Hematopoietic multipotent progenitor cell treated with erythropoietin and hydrocortisone succinate and interleukin-3 and kit ligand, for 17 days (in vitro differentiated cells): ENCODE measurements at places on chromosomes 2 and 18.

- DNase-seq = no peak
Measured at GRCh38 chr2:98508709-98509066, 64.0 kb downstream of the INPP4A start.

DNA sequence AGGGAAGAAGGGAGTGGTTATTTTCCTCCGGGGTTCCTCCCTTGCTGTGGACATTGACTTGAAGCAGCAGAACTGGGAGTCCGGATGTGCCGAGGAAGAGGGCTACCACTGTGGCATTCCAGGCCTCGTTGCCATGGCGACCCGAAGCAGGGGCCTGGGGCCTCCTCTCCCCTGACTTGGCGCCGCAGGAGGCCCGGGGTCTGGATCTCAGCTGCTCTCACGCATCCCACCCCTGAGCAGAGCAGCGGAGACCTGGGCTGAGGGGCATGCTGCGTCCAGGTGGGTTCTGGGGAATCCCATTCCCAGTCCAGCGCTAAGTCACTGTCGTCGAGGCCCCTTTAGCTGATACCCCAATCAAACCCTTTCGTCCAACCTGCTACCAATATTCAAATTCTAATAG lies 100.2 kb downstream of the BCL11A start:
- DNase-seq = no peak

DNA sequence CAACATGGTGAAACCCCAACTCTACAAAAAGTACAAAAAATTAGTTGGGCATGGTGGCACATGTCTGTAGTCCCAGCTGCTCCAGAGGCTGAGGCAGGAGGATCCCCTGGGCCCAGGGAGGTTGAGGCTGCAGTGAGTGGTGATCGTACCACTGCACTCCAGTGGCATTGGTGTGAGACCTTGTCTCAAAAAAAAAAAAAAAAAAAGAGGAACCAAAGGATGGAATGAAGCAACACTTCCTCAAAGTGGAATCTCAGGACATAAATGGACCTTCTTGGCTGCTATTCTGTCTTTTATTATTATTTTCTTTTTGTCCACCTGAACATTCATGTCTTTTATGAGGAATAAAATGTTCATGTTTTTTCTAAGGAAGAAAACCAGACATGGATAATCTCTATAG lies 13.7 kb downstream of the GEMIN6 start:
- no peak for DNase-seq

DNA sequence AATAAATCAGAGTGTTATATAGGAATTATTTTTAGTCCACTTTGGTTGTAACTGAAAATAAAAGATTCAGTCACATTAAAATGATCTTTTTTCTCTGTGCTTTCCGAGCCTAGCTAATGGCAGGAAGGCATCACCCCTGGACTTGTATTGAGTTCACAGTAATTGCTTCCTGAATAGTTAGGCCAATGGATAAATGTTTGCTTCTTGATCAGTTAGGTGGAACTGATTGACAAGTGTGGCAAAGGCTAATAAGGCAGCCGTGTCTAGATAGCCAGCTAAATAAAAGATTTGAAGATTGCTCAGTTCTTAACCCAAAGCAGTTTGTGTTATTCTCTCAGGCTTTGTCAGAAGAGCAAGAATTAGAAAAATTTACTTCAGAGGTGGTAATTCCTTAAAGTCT lies 20.8 kb downstream of the FAM171B start:
- DNase-seq = no peak

GRCh38 chr2:33083699-33084387 lies 137.1 kb downstream of the LTBP1 start:
- DNase-seq = no peak

DNA sequence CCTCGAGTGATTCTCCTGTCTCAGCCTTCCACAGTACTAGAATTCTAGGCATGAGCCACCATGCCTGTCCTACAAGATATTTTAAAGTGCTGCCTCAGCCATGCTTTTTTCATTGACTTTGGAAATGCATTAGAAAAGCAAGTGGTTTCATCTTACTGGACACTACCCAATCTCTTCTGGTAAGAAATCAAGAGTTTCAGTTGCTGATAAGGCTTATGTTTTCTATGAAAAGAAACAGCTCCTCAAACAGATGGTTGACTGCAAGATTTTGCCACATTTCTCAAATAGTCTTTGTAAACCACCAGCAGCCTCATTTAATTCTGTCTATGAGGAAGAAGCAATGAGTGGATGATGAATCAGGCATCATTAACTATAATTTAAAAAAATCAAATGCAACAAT lies 264.5 kb upstream of the LRP1B start:
- no peak for DNase-seq

- no peak for DNase-seq
Measured at GRCh38 chr2:223563462-223563861, 38.7 kb downstream of the SCG2 start.

- no peak for DNase-seq
Measured at GRCh38 chr18:68738564-68738963, 23.7 kb upstream of the TMX3 start.

DNA sequence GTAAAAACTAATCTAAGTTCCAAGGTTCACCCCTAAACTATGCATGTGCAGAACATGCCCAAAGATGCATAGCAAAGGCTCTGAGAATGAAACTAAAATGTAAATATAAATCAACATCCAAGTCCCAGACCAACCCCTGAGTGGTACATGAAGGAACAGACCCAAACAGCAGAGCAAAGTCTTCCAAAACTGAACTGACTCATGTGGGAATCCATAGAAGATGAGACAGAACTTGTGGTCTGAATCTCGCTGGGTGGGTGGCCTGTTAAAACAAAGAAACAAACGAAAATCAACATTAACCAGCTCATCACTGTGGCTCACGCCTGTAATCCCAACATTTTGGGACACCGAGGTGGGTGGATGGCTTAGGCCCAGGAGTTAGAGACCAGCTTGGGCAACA lies 29.5 kb upstream of the ATRAID start:
- no peak for DNase-seq
